Stimulated activated naive CD8-positive, alpha-beta T cell treated with anti-CD3 and anti-CD28 coated beads, Interleukin-15, Interleukin-2, amounts not matched to agents 100 U/mL and 50 U/mL, for 24 hours (primary cell): ENCODE measurements at places on chromosomes 1 and 21.

DNA sequence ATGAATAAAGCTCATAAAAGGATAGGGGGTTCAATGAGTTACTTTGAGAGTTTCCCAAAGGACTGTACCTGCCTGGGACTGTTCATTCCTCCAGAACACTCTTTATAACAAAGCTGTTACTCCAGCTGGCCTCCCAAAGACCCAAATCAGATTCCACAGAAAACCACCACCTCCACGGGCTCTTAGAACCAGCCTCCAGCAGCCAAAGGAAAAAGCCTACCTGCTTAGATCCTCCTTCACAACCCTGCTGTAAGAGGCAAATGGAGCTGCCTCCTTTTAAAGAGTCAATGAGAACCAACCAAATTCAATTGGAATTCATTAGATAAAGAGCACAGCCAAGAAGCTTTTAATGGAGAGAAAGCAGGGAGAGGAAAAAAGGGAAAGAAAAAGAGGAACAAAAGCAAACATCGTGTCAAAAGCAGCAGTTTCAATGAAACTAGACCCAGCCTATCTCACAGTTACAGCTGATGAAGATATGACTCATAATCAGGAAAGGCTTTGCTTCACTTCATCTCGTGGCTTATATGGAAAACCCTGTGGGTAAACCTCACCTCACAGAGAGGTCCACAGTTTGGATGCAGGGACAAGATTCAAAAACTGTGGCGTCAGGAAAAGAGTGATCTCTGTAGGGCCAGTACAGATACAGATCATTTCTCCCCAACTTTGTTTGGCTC is 27.8 kb upstream of the FMO4 start:
- DNase-seq, result no peak

GRCh38 chr1:199377211-199377610 is 650.3 kb upstream of the NR5A2 start:
- no peak for DNase-seq

DNA sequence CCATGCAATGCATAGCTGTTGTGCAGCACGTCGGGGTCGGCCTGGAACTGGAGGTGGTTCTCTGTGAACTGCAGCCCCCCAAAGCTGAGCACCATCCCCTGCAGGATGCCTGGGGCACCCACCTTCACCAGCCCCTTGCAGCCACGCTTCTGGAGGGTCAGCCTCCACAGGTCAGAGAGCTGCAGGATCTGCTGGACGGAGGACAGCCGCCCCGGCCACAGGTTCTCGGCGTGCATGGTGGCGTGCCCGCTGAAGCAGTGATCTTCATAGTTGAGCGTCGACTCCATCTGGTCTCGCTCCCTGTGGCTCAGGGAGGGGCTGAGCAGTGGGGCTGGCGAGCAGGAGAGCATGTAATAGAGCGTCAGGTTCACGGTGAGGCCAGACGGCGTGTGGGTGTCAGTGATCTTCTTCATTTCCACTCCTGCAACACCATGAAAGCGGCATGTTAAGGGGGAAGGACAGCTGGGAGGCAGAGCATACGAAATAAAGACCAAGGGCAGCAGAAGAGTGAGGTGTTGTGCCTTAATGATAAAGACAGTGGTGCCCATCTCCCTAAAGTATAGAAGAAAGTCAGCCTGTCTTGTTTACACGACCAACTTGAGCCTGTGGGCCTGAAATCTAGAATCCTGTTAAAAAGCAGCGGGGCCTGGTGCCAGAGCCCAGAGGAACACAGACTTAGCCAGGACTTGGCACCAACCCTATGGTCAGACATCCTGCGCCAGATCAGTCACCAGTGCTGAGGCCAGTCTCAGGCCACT is 3.0 kb downstream of the KIAA2013 start:
- DNase-seq, result no peak

- no peak for DNase-seq
Measured at GRCh38 chr1:185271921-185272320, 45.1 kb downstream of the IVNS1ABP start.

DNA sequence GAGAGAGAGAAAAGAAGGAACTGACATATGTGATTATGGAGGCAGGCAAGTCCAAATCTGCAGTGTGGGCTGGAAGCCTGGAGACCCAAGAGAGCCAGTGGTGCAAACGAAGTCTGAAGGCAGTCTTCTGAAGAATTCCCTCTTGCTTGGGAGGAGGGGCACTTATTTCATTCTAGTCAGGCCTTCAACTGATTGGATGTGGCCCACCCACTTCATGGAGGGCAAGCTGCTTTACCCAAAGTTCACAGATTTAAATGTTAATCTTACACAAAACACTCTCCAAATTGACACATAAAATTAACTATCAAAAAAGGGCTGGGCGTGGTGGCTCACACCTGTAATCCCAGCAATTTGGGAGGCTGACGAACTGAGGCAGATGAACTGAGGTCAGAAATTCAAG is 103.5 kb upstream of the RAB3GAP2 start:
- DNase-seq, result no peak

GRCh38 chr1:24963943-24964693 is 34.0 kb upstream of the RUNX3 start:
- DNase-seq, result no peak

- no peak for DNase-seq
Measured at GRCh38 chr1:50719126-50719525, 240.9 kb downstream of the FAF1 start.

- DNase-seq, result no peak
Measured at GRCh38 chr1:16144325-16145029, 11.4 kb downstream of the EPHA2 start.

DNA sequence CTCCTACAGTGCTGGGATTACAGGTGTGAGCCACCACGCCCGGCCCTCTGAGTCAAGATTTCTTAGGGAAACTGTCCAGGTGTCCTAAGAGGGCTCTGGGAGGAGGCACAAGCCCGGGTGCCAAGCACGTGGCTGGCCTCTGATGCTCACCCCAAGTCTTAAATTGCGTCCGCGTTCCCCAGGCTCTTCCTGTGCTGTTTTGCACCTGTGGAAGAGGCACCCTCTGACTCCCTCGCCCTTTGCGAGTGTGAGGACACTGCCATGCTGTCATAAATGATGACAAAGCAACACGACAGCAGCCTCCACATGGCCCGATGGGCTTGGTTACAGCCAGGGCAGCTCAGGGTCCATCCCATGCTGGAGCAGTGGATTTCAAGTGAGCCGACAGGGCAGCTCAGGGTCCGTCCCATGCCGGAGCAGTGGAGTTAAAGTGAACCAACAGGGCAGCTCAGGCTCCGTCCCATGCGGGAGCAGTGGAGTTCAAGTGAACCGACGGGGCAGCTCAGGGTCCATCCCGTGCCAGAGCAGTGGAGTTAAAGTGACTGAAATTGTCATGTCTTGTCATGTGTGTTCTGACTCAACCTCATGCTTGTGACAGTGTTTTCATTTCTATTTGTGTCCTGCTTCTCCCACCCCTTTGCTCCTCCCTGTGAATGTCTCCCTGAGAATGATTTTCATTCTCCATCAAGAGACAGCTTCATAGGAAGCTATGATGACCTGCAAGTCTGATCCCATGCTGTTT is 33.9 kb downstream of the PCNT start:
- DNase-seq, result no peak
